ENCODE measurements at places on chromosomes 3 and 15.

DNA sequence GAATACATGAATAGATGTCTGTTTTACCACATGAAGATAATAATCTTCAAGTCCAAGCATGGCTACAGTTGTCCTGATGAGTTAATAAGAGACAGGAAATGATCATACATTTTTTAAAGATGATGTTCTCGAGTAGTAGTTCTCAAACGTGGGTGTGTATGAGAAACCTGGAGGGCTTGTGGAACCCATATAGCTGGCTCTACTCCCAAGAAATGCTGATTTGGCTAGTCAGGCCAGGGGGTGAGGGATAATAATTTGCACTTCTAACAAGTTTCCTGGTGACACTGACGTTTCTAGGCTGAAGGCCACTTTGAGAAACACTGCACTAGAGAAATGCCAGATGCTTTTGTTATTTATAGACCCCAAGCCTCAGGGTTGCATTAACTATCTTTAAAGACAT, 37.0 kb downstream of the ROPN1B start:
- no peak for DNase-seq

DNA sequence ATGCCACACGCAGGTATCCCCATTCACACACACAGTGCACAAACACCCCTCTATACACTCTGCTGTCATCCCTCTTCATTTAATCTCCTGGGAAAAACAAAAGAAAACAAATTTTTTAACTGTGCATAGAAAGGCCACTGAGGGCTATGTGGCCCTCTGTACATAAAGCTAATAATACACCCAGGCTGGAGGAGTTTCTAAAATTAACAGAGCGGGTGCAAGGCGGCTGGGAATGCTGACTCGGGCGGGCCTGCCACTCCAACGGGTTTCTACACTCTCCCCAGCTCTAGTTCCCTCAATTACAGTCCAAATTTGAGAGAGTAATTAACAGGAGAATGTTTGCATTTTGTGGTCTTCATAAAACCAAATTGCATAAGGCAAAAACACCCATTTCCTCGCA, 23.1 kb downstream of the HCN4 start:
- no peak for DNase-seq

DNA sequence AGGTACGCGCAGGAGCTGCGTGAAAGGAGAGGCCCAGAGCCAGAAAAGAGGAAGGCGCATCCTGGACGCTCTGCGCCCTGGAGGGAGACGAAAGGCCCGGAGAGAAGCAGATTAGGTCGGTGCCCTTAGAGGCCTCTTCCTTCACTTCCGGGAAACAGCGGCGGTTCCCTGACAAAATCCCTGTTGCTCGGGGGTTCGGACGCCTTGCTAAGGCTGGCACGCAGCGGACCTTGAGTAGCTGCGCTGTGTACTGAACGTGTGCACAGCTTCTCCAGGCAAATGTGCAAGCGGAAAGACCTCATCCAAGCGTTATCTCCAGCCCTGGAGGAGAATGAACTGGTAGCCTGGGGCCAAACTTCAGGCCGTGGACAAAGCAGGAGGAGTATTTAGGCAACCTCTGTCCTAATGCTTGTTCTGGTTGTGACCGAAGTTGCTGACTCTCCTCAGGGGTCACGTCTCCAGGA, 3.0 kb upstream of the SOX14 start:
- no peak for DNase-seq

- DNase-seq: no peak
These were observed 244.1 kb downstream of the CNTN3 start for GRCh38 chr3:74370342-74370741.

DNA sequence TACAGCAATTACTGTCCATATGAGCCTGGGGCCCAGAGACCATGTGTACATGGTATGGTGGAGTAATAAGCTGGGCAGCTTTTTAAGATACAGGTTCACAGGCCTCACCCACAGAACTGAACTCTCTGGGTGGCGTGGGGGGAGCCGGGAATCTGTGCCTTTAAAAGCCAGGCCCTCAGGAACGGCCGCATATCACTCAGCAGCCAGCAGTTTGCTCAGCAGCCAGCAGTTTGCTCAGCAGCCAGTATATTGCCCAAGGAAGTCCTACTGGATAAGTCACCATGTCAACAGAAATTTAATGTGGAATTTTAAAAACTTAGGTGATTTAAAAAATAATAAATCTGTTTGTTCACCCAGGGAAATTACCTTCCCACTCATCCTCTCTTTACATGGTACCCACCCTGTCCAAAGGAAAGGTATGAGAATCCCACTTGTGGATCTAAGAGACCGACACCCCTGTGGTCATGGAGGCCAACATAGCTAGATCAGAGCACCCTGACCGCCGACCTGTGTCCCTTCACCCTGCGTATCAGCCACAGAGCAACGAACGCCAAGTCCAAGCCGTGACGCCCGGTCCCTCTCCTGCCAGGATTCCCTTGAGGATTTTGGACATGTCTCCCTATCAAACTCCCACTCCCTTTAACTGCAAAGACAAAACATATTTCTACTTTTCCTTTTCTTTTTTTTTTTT, 95.7 kb upstream of the CHRM5 start:
- DNase-seq: no peak
